ENCODE measurements at places on chromosomes 11 and 22.

DNA sequence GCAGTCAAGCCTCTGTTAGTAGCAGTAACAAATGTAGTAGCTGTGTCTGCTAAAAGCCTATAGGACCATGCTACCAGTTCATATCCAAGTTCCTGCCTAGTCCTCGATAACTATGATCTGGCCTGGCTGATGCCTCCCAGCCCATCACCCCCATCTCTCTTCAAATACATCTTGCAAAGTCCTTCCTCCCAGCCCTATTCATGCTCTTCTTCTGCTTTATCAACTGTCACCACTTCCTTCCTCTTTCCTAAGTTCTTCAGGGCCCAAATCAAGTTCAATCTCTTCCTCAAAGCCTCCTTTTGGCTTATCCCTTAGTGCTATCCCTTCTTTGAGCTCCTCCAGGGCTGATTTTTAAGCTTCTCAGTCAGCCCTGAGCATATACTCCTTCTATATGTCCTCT is 150.9 kb upstream of the THY1 start:
- DNase-seq, result no peak

DNA sequence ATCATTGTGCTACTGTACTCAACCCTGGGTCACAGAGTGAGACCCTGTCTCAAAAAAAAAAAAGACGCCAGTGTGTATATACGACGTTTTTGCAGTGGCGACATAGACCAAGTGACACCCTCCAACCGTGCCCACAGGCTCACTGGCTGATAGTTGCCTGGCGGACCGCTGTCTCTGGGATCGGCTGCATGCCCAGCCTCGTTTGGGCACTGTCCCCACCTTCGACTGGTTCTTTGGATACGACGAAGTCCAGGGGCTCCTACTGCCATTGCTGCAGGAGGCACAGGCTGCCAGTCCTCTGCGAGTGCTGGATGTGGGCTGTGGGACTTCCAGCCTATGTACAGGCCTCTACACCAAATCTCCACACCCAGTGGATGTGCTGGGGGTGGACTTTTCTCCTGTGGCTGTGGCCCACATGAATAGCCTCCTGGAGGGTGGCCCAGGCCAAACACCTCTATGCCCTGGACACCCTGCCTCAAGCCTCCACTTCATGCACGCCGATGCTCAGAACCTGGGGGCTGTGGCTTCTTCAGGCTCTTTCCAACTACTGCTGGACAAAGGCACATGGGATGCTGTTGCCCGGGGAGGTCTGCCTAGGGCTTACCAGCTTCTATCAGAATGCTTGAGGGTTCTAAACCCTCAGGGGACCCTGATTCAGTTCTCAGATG is 1.3 kb downstream of the CSKMT start:
- DNase-seq, result no peak

DNA sequence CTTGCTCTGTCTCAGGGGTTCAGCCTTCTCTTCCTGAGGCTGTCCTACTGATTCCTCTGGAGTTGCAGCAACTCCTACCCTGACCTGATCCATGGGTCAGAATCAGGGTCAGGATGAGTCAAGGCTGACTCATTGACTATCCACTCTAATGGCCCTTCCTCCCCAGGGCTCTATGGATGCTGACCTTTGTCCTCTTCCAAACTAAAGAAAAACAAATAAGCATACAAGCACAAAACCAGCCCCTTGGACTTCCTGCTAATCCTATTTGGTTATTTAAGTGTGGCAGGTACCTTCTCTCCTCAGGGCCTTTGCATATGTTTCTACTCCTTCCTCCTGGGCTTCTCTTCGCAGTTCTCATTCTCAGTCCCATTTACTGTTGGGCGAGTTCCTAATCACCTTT is 204.5 kb upstream of the NAV2 start:
- no peak for DNase-seq

GRCh38 chr11:85896876-85897275 is 41.7 kb downstream of the CCDC83 start:
- no peak for DNase-seq

GRCh38 chr22:37357446-37358075 is 69.7 kb downstream of the ELFN2 start:
- no peak for DNase-seq

GRCh38 chr22:37292641-37293040 is 10.3 kb downstream of the CYTH4 start:
- DNase-seq, result no peak

- no peak for DNase-seq
These were observed 14.4 kb downstream of the OAF start for GRCh38 chr11:120224972-120225909.

DNA sequence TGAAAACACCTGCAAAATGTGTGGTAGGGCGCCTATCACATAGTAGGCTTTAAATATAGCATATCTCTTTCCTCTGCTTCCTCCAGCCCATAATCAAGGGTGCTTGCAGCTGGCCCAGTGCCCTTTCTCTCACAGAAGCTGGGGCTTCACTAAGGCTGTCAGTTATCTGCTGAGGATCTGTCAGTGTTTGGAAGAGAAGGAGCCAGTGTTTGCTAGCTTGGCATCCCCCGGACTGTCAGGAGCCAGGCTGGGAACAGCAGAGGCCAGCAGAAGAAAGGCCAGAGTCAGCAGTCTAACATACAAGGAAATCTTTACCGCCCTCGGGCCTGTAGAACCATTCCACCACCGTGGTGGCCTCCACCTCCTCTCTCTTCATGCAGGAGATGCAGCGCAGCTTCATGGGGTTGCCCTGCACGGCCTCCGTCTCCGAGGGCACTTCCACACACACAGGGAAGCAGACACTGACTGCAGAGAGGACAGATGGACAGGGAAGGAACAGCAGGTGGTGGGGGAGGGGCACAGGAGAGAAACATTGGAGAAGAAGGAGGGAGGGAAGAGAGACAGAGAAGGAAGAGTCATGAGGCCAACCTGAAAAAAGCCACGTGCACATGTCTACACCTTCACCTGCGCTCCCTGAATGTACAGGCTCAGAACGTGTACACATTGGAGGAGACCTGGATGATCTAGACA is 9.0 kb downstream of the SCN3B start:
- no peak for DNase-seq

DNA sequence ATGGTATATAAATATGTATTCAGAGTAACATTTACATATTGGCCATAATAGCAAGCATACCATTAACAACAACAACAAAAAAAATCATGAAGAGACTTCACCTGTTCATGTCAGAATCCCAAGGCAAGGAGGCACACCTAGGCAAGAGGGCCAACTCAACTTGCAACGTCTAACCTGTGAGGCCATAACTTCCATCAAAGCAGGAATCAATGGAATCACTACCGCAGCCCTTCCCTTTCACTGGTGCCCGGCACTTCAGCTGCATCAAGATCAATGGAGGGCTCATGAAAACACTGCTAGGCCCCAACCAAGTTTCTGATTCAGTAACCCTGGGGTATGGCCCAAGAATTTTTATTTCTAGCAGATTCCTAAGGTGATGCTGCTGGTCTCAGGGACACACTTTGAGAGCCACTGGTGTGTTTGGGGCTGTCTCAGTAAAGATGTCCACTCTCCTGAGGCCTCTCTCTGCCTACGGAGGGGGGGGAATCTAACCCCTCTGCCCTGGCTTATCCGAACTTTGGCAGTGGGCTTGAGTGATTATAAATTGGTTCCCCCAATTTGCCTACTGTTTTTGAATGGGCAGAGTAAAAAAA is 8.0 kb downstream of the ZFTA start:
- DNase-seq, result no peak

- DNase-seq, result no peak
These were observed 590.5 kb downstream of the OPCML start for GRCh38 chr11:132941761-132942160.

GRCh38 chr22:27617214-27617881 is 184.2 kb downstream of the MN1 start:
- DNase-seq, result no peak

GRCh38 chr11:120709808-120710207 is 198.3 kb downstream of the GRIK4 start:
- no peak for DNase-seq

DNA sequence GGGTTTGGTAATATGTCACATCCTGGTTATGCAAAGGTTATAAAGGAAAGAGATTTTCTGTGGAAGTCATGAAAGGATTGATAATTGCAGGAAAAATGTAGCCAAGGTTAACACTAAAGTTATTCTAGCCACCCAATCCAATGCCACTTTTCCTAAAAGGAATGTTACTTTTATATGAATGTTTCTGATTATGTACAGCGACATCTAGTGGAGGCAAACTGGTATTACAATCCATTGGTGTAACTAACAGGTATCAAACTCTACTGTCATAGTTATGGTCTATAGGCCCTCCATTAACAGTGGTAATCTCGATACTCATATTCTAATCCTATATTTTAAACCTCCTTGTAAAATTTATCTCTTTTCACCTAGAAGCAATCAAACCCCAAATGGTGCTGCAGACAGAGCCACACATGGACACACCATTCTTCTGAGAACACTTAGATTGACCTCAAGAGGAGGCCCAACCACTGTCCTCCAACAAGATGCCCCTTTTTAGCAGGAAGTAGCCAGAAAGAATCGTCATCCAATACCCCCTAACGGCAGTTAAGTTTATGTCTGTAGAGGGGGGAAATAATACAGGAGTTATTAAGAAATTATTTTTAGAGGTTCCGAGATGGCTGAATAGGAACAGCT is 74.9 kb upstream of the RAG2 start:
- no peak for DNase-seq
